ENCODE measurements at places on chromosomes 1 and 21.

GRCh38 chr1:73623946-73624345 is 574.0 kb downstream of the LRRIQ3 start:
- DNase-seq: no peak

- no peak for DNase-seq
Observed at GRCh38 chr1:235246022-235246948, 81.7 kb downstream of the ARID4B start.

DNA sequence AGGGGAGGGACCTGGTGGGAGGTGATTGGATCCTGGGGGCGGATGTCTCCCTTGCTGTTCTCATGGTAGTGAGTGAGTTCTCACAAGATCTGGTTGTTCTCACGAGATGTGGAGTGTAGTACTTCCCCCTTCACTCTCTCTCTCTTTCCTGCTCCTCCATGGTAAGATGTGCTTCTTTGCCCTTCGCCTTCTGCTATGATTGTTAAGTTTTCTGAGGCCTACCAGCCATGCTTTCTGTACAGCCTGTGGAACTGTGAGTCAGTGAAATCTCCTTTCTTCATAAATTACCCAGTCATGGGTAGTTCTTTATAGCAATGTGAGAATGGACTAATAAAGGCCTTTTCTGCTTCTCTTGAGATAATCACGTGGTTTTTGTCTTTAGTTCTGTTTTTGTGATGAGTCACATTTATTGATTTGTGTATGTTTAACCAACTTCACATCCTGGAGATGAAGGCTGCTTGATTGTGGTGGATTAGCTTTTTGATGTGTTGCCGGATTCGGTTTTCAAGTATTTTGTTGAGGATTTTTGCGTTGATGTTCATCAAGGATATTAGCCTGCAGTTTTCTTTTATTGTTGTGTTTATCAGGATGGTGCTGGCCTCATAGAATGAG is 45.5 kb downstream of the RABGAP1L start:
- DNase-seq: no peak

DNA sequence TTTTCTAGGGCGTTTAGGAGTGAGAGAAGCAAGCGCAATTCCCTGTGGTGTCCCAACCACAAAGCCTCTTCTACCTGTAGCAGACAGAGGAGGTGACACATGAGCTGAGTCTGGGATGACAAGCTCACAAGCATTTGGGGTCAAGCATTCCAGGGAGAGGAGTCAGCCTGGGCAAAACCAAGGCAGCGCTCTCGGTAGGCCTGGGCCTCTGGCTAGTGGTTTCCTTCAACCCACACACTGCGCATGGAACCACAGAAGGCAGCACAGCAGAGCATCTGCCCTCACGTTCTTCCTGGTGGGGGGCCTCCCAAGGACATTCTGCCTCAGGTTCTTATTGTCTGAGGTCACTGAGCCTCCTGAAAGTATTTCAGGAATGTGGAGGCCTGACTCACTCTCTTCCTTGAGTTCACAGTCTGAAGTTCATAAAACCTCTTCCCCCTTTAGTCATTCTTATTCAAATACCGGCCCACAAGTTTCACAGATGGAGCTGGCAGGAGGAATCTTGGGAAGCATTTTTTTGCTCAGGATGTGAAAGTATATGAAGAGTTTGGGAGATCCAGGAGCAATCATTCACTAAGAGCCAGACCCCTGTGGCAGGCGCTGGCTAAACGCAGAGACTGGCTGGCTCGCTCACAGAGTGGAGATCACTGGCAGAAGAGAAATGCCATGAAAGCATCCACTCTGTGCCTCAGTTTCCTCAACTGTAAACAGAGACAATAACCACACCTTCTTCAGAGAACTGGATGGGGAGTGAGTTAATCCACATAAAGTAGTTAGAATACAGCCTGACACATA is 26.8 kb downstream of the CCN1 start:
- DNase-seq: no peak

GRCh38 chr1:99328171-99328570 is 63.9 kb downstream of the PLPPR4 start:
- no peak for DNase-seq

DNA sequence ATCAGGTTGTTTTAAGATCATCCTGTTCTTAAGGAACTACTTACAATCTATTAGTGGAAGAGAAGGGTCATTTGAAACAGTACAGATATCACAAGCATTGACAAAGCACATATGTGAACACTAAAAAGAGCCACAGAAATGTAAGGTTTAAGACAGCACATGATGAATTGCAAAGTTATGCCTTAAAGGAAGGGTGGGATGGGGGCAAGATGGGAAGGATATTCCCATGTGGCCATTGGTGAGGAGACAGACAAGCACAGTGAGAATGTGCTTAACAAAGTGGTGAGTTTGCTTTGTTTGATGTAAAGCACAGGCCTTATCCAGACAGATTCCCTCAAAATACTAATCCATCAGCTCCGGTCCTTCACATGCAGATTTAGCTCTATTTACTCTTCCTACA is 151.6 kb upstream of the IVNS1ABP start:
- no peak for DNase-seq

Data from stimulated activated CD8-positive, alpha-beta memory T cell treated with anti-CD3 and anti-CD28 coated beads, Interleukin-7, amount 100 ng/mL, for 24 hours (primary cell).